Spinal cord (tissue), 10 donors: ENCODE measurements at places on chromosomes 13 and 19. TPM values are rescaled to one million over a fixed set of nuclear protein-coding genes. Genes with fewer than 3 reads are reported as not detected.

GRCh38 chr13:107099661-107100060, 531.7 kb upstream of the ARGLU1 start:
- H3K4me3 ChIP-seq: no peak overlapping the region
- no peak for DNase-seq
- no peaks in the 10 kb centered on the region for H3K27me3 ChIP-seq
- H3K4me1 ChIP-seq: no peaks in the 10 kb centered on the region

- no peak overlapping the region for H3K27ac ChIP-seq
- no peaks in the 10 kb centered on the region for H3K27me3 ChIP-seq
- DNase-seq: no peak
- H3K4me1 ChIP-seq: no peaks in the 10 kb centered on the region
- no peaks in the 10 kb centered on the region for H3K36me3 ChIP-seq
- H3K4me3 ChIP-seq: no peak overlapping the region
Measured at GRCh38 chr13:101144808-101145419, 271.4 kb downstream of the NALCN start.

- no peak overlapping the region for H3K27ac ChIP-seq
- no peaks in the 10 kb centered on the region for H3K36me3 ChIP-seq
- H3K4me3 ChIP-seq: no peak overlapping the region
- no peaks in the 10 kb centered on the region for H3K27me3 ChIP-seq
- H3K4me1 ChIP-seq: no peaks in the 10 kb centered on the region
Measured at GRCh38 chr19:11685676-11686650, 52.8 kb downstream of the ZNF823 start.

GRCh38 chr13:27466513-27466912, 16.1 kb upstream of the MTIF3 start:
- no peak overlapping the region for H3K27ac ChIP-seq
- no peak for DNase-seq
- H3K4me1 ChIP-seq: no peaks in the 10 kb centered on the region
- H3K36me3 ChIP-seq: no peaks in the 10 kb centered on the region

DNA sequence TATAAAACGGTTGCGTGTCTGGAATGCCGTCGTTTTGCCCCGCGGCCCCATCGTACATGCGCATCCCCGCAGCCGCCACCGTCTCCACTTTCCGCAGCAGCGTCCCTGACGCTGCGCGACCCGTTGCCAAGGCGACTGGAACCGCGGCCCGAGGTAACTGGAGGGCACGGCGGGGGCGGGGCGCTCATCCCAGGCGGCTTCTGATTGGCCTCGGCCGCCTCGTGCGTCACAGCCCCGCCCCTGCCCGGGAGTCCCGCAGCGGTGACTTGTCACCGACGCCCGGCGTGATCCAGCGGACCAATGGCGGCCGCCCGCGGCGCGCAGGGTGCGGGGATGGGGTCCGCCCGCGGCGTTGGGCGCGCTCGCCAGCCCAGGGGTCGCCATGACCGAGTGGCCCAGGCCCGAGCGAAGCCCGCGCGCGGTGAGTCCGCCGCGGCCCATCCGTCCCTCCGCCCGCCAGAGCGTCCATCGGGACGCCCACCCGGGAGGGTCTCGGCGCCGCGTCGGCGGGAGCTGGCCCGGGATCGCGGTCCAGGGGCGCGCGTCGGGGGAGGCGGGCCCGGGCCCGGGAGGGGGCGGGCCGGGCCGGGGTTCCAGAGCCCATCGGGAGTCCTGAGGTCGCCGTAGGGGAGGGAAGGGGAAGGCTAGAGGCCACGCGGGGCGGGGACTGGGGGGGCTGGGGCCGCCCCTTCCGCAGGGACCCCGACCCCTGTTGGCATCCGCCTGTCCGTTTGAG, at the start of gene ZSCAN1:
TSS of gene ZSCAN1 (plus strand) at position 285 of the 736 bp plus-strand sequence. CDS start 3,812 bp downstream, outside the sequence.
- H3K4me3 ChIP-seq: peak within 1 kb of the TSS; percentile 55
- peaks cover 13% of the 10 kb centered on the region for H3K36me3 ChIP-seq
- peak; percentile 93 for DNase-seq
- peak within 1 kb of the TSS; percentile 73 for H3K27ac ChIP-seq

GRCh38 chr13:80840316-80840976, 499.5 kb upstream of the SPRY2 start:
- no peaks in the 10 kb centered on the region for H3K27me3 ChIP-seq
- H3K4me1 ChIP-seq: no peaks in the 10 kb centered on the region
- no peaks in the 10 kb centered on the region for H3K36me3 ChIP-seq
- H3K4me3 ChIP-seq: no peak overlapping the region
- H3K27ac ChIP-seq: peak overlapping the region; percentile 19
- no peak for DNase-seq

DNA sequence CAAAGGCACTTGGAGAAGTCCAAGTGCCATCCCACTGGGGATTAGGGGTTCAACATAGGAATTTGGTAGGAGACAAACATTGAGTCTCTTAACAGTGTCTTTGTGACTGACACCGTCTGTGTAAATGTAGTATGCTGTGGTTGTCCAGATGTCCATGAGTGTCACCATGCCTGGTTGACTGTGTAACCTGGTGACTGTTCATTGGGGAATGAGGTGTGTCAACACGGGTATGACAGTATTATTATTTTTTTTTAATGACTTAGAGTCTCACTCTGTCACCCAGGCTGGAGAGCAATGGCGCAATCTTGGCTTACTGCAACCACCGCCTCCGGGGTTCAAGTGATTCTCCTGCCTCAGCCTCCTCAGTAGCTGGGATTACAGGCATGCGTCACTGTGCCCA, 16.2 kb downstream of the PKN1 start:
- H3K4me3 ChIP-seq: no peak overlapping the region
- H3K27ac ChIP-seq: no peak overlapping the region
- H3K36me3 ChIP-seq: peaks cover 85% of the 10 kb centered on the region

DNA sequence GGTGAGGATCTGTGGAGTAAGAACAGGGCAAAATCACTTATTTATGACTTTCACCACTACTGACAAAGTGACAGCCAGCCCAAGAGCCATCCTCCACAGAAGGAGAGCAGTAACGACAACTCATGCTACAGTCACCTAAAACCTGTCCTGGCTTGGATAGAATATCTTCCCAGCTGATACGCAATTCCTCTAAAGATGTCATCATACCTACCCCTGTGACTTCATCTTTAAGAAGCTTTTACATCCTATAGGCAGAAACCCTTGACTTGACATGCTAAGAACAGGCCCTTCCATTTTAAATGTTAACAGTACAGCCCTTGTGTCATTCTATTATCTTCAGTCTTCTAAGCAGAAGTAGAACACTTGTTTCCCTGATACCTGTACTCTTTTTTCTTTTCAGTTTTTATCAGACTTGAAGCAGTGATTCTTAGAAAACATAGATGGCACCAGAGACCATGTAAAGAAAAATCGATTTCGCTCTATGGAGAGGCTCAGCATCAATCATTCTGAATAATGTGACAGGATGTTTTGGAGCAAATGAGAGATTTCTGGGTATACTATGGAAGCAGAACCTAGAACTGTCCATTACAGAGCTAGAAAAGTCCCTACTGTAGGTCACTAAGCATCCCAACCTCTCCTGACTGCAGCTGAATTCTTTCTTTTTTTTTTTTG, 20.1 kb downstream of the STOML3 start:
- H3K27ac ChIP-seq: no peak overlapping the region
- no peak overlapping the region for H3K4me3 ChIP-seq
- no peaks in the 10 kb centered on the region for H3K4me1 ChIP-seq
- H3K27me3 ChIP-seq: no peaks in the 10 kb centered on the region
- no peaks in the 10 kb centered on the region for H3K36me3 ChIP-seq

- H3K4me3 ChIP-seq: no peak overlapping the region
- H3K27me3 ChIP-seq: no peaks in the 10 kb centered on the region
Measured at GRCh38 chr19:8881512-8881911, 49.3 kb downstream of the MBD3L1 start.

DNA sequence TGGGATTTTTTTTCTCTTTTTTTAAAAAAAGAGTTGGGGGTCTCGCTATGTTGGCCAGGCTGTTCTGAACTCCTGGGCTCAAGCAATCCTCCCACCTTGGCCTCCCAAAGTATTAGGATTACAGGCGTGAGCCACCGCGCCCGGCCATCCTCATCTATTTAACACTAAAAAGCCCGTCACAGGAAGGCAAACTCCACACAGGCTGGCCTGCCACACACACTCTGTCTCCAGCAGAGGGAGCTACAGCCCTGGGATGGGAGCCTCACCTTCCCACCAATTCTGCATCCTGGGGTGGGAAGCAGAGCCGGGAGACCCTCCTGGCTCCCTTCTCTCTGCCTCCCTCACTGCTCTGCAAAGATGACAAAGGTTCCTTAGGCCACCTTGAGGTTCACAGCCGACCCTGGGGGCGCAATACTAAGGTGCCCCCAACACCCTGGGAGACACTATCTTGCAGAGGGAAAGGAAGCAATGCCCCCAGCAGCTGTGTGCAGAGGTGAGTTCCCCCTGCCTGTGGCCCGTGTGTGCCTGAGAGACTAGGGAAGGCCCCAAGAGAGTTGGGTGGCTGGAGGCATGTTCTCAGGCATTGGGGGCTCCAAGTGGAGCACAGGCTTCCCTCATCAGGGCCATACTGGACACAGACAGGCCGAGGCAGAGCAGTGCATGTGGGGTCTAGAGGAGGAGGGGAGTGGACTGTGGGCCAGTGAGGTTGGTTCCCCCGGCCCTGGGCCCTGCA, 27.4 kb upstream of the TIMM44 start:
- H3K27me3 ChIP-seq: no peaks in the 10 kb centered on the region
- DNase-seq: peak; percentile 5
- H3K27ac ChIP-seq: no peak overlapping the region
- peaks cover 15% of the 10 kb centered on the region for H3K4me1 ChIP-seq

DNA sequence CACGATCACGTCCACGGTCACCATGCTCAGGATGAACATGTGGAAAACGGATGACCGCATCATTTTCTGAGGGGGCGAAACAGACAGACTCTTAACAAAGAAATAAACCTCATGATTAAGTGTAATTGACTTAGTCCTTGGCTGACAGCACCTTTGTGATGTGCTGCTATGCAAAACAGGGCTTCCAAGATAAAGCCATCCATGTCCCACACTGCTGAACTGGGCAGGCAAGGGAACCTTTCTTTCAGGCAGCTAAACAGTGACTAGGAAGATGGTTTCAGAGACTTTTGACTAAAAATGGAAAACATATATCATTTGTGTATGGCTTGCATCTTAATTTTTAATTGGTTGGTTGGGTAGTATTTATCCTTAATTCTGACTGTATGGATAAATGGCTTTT, 157.8 kb downstream of the NALCN start:
- no peak for DNase-seq
- no peaks in the 10 kb centered on the region for H3K27me3 ChIP-seq
- H3K4me1 ChIP-seq: no peaks in the 10 kb centered on the region
- no peak overlapping the region for H3K27ac ChIP-seq

DNA sequence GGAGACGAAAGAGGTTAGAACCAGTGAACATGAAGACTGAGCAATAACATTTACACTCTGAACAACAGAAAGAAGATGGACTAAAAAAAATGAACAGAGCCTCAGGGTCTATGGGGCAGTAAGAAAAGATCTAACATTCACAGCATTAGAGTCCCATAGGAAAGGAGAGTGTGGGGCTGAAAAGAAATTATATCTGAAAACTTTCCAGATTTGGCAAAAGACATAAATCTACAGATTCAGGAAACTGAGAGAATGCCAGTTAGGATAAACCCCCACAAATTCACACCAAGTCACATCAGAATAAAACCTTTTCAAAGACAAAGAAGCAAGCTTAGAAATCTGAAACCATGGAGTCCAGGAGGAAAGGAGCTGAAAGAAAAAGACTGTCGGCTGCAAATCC, 20.3 kb upstream of the TUBGCP3 start:
- DNase-seq: no peak
- no peaks in the 10 kb centered on the region for H3K27me3 ChIP-seq
- no peak overlapping the region for H3K27ac ChIP-seq
- no peak overlapping the region for H3K4me3 ChIP-seq

- H3K36me3 ChIP-seq: no peaks in the 10 kb centered on the region
- H3K27ac ChIP-seq: peak overlapping the region; percentile 99
- no peaks in the 10 kb centered on the region for H3K27me3 ChIP-seq
- peak overlapping the region; percentile 96 for H3K4me3 ChIP-seq
- no peaks in the 10 kb centered on the region for H3K4me1 ChIP-seq
Measured at GRCh38 chr13:60398379-60398891, 1.4 kb downstream of the TDRD3 start.

- H3K27me3 ChIP-seq: no peaks in the 10 kb centered on the region
- no peaks in the 10 kb centered on the region for H3K4me1 ChIP-seq
- peak; percentile 77 for DNase-seq
- H3K4me3 ChIP-seq: peak overlapping the region; percentile 86
- H3K27ac ChIP-seq: peak overlapping the region; percentile 98
- H3K36me3 ChIP-seq: no peaks in the 10 kb centered on the region
Measured at GRCh38 chr13:29849071-29849631, 1.3 kb downstream of the UBL3 start.

- peak; percentile 83 for DNase-seq
- no peak overlapping the region for H3K27ac ChIP-seq
- no peaks in the 10 kb centered on the region for H3K36me3 ChIP-seq
- no peaks in the 10 kb centered on the region for H3K27me3 ChIP-seq
- no peaks in the 10 kb centered on the region for H3K4me1 ChIP-seq
- no peak overlapping the region for H3K4me3 ChIP-seq
Measured at GRCh38 chr13:38872693-38873092, 117.9 kb downstream of the STOML3 start.

- no peaks in the 10 kb centered on the region for H3K36me3 ChIP-seq
- H3K4me3 ChIP-seq: no peak overlapping the region
- H3K4me1 ChIP-seq: peaks cover 17% of the 10 kb centered on the region
- H3K27me3 ChIP-seq: peaks cover 4% of the 10 kb centered on the region
- H3K27ac ChIP-seq: no peak overlapping the region
Measured at GRCh38 chr19:33630880-33631608, 9.3 kb downstream of the CHST8 start.

GRCh38 chr13:45788011-45788410, 63.5 kb downstream of the SIAH3 start:
- H3K4me3 ChIP-seq: no peak overlapping the region
- peaks cover 17% of the 10 kb centered on the region for H3K4me1 ChIP-seq
- no peaks in the 10 kb centered on the region for H3K27me3 ChIP-seq
- H3K36me3 ChIP-seq: peaks cover 7% of the 10 kb centered on the region
- no peak overlapping the region for H3K27ac ChIP-seq

DNA sequence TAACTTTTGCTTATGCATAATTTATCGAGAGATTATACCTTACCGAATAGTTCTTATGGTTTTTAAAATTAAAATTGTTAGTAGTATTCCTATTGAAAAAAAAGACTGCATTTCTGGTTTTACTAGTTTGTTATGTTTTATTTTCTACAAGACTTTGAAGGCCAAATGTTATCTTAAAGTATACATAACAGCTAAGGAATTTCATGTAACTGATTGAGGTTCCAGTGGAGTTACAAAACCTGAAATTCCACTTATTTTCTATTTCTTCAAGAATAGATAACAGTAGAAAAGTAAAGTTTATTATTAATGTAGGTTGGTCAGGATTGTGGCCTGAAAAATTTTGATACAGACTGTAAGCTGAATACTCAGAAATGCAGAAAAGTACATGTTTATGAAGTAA, 1216.0 kb upstream of the PCDH20 start:
- no peak for DNase-seq
- H3K27ac ChIP-seq: no peak overlapping the region
- no peaks in the 10 kb centered on the region for H3K27me3 ChIP-seq
- no peaks in the 10 kb centered on the region for H3K4me1 ChIP-seq

The ADGRE3 gene
- polyA plus RNA-seq: not detected

The PRR12 gene
- polyA plus RNA-seq: 42.3 TPM

The ZNF682 gene
- 14.7 TPM for polyA plus RNA-seq

The KLHL1 gene
- 9.6 TPM for polyA plus RNA-seq

The ZNF723 gene
- polyA plus RNA-seq: not detected

The MYADM gene
- polyA plus RNA-seq: 54.5 TPM

The KLK4 gene
- polyA plus RNA-seq: 1.6 TPM

The SELENOV gene
- polyA plus RNA-seq: 0.54 TPM

The SULT2A1 gene
- polyA plus RNA-seq: not detected
